ENCODE measurements at places on chromosomes 4 and X.

DNA sequence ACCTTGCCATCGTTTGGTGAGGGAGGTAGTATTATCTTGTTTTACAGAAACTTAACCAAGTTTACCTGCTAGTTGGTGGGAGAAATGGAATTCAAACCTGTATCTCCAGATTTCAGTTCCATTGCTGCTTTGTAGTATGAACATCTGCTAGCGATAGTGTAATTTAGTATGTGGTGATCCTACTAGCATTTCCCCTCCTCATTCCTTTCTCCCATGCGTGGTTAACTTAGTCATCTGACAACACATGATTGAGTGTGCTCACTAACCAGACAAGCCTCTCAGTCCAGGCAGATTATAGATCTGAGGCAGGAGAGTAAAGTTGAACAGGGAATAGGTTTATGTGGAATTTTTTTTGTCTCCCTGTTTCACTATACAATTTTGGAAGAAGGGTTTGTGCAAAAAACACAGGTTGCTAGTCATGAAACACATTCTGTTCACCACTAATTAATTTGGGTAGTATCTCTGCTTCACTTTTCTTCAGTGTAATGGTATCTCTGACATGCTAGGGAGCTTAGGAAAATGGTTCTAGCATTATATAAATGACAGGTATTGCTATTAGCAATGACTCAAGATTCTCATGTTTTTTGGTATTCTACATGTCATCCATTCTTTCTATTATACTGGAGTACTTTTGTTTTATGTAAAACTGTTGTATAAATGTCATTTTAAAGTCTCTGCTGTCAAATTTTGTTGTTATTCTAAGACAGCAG lies 21.7 kb downstream of the RBPJ start:
- DNase-seq, result peak; percentile 16

DNA sequence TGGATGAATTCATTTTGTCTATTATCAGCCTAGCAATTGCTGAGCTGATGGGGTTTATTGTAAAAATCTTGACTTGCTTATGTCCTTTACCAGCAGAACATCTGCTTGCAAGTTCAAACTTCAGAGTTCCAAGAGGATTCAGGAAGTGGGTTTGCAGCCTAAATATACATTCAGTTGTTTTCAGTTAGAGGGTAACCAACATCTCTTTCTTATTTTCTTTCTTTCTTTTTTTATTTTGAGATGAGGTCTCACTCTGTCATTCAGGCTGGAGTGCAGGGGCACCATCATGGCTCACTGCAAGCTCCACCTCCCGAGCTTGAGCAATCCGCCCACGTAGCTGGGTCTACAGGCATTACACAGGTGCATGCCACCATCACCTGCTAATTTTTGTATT lies 31.4 kb upstream of the FHL1 start:
- DNase-seq, result no peak

GRCh38 chr4:78323439-78323838 lies 228.1 kb upstream of the ANXA3 start:
- no peak for DNase-seq

DNA sequence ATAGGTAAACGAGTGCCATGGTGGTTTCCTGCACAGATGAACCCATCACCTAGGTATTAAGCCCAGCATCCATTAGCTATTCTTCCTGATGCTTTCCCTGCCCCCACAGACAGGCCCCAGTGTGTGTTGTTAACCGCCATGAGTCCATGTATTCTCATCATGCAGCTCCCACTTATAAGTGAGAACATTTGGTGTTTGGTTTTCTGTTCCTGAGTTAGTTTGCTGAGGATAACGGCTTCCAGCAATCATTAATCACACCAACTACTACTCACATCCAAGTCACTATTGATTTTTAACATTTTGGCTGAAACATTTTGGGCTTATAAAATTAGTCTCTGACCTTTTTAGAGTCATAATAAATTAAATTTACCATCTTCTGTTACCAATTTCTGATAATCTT lies 205.3 kb downstream of the SPOCK3 start:
- no peak for DNase-seq

- DNase-seq, result no peak
Measured at GRCh38 chrX:152725409-152725808, 8.1 kb downstream of the CSAG1 start.

- DNase-seq, result no peak
Measured at GRCh38 chrX:71543316-71543715, 10.4 kb downstream of the OGT start.

- DNase-seq, result peak; percentile 80
Measured at GRCh38 chrX:107674480-107675364, 46.4 kb downstream of the PRPS1 start.

GRCh38 chrX:39661116-39661907 lies 436.4 kb downstream of the BCOR start:
- no peak for DNase-seq

GRCh38 chrX:134727363-134727762 lies 69.1 kb upstream of the PLAC1 start:
- DNase-seq, result no peak

DNA sequence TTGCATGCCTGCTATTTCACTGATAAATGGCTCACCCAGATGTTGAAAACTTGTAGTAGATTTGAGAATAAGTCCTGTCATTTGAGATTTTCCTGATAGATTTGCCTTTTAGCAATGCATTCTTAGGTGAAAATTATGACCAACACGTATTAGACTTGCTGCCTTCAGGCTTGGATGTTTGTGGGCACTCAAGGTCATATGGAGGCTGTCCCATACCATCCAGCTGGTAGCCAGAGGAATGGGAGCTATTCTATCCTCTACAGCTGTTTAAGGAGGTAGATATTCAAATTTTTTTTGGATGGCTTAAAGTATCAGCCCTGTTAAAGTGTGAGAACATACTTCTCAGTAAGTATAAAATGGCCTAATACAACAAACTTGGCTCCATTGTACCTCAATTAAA lies 34.7 kb downstream of the RTL3 start:
- DNase-seq, result peak; percentile 44

- DNase-seq, result no peak
Measured at GRCh38 chr4:108878806-108879205, 116.0 kb upstream of the ETNPPL start.

GRCh38 chr4:139808808-139809756 lies 143.5 kb downstream of the MGST2 start:
- peak; percentile 69 for DNase-seq

DNA sequence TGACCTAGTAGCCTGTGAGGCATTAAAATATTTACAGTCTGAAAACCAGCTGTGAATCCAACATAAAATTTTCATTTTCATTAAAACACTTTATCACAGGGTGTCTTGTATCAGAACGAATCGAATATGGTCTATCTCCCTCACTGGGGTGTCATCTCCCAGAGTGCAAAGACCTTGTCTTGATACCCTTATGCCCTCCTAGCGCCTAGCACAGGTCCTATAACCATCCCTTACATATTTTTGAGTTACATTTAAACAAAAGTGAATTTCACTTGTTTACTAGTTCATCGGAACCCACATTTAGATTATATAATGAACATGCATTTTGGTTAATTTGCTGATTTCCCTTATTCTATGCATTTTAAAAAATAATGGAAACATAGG lies 14.0 kb downstream of the DIPK2B start:
- DNase-seq, result no peak

GRCh38 chrX:96379951-96380350 lies 304.7 kb upstream of the DIAPH2 start:
- DNase-seq, result no peak

DNA sequence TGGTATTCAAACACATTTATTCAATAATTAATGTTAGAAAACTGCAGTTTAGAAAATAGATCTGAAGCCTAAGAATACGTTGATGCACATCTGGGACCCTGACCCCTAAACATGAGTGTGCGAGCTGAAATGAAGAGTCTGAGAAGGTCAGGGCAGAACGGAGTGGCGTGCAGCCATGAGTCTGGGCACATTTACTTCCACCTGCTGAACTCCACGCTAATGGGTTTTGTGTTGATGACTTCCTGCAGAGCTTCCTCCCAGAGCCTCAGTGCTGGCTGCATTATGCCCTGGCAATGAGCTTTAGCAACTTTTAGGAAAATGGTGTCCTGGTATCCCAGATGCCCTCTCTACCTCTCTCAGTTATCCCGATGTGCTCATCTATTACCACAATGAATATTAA lies 53.1 kb downstream of the FAM114A1 start:
- DNase-seq, result no peak

GRCh38 chr4:150573534-150573933 lies 8.4 kb upstream of the MAB21L2 start:
- DNase-seq, result no peak
